ENCODE measurements at places on chromosomes 1 and 21. TPM values are rescaled to one million over a fixed set of nuclear protein-coding genes. Genes with fewer than 3 reads are reported as not detected.

MYBPH gene
- total RNA-seq: not detected

LRRC53 gene
- total RNA-seq: not detected

FMO5 gene
- 1.9 TPM for total RNA-seq

VCAM1 gene
- 8.3 TPM for total RNA-seq

TIE1 gene
- 16.2 TPM for total RNA-seq

SLC6A9 gene
- total RNA-seq: 5.2 TPM

SPRR2G gene
- total RNA-seq: not detected

BMP8B gene
- total RNA-seq: 4.6 TPM

AMY2A gene
- not detected for total RNA-seq

RAD54L gene
- total RNA-seq: not detected

CHIA gene
- not detected for total RNA-seq

- DNase-seq: no peak
Observed at GRCh38 chr1:161085165-161085564, 4.2 kb downstream of the NECTIN4 start.

GRCh38 chr1:42282867-42283583 is 52.0 kb downstream of the FOXJ3 start:
- DNase-seq: no peak

- no peak for DNase-seq
Observed at GRCh38 chr1:156508955-156509234, 8.3 kb upstream of the MEF2D start.

DNA sequence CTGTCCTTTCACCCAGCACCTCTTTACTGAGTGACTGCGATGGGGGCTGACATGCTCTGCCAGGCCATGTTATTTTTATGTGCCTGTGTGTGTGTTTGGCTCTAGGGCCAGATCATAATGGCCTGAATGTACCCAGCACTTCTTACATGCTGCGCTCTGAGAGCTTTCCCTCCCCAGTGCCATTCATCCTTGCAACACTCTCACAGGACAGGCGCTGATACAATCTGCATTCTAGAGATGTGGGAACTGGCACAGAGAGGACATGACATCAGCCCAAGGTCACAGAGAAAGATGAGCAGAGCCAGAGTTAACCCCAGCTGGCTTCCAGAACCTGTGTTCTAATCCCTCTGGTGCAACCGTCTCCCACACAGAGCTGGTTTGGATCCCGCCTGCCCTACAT is 54.5 kb downstream of the ARHGEF10L start:
- DNase-seq: no peak

GRCh38 chr1:186812570-186812969 is 16.2 kb upstream of the PLA2G4A start:
- DNase-seq: no peak

DNA sequence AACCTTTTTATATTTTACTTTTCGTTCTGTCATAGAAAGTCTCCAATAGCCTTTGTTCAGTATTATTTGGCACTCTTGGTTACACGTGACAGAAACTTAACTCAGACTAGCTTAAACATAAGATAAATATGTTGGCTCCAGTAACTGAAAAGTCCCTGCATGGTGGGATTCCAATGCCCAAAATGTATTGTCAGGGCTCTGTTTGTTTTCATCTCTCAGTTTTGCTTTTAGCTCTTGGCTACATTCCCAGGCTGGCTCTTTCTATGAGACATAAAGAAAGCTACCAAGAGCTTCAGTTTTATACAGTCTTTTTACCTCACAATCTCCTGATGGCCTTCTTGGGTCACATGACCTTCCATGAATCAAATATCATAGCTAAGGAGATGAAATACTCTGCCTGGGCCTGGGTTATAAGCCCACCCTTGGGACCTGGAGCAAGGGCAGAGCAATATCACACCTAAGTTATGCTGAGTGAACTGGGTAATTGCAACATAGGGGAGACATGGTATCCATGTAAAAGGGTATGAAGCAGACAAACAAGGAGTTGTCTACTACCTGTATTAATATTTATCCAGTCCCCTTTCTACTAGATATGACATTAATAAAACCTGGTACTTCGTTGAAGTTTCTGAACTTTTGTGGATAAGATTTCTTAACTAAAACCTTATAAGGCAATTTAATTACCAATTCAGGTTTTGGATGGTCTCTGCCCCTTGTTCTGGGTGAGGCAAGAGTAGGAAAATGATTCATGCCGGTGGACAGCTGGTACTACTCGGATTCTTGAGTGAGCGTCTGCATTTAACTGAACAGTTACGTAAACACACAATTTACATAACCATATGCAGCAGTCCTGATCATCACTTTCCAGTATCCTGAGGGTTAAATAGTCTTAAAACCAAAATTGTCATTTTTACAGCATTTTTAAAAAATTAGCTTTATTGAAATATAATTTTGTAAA is 442.3 kb downstream of the GPATCH2 start:
- no peak for DNase-seq

GRCh38 chr1:19938472-19938871 is 15.1 kb upstream of the PLA2G2E start:
- DNase-seq: no peak

GRCh38 chr1:171999756-172000155 is 158.5 kb downstream of the DNM3 start:
- no peak for DNase-seq

DNA sequence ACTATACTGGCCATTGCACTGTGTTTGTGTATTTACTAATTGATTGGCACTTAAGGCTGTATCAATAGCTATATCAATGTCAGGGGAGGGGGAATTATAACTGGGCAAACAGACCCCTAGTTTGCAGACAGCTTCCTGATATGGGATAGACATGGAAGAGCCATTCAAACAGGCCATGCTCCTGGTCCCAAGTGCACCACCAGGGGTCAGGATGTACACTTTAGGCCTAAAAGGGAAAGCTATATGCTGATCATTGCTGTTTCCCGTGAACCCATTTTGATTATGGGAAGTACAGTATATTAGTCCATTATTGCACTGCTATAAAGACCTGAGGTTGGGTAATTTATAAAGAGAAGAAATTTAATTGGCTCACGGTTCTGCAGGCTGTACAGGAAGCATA is 124.9 kb upstream of the BACE2 start:
- DNase-seq: no peak

DNA sequence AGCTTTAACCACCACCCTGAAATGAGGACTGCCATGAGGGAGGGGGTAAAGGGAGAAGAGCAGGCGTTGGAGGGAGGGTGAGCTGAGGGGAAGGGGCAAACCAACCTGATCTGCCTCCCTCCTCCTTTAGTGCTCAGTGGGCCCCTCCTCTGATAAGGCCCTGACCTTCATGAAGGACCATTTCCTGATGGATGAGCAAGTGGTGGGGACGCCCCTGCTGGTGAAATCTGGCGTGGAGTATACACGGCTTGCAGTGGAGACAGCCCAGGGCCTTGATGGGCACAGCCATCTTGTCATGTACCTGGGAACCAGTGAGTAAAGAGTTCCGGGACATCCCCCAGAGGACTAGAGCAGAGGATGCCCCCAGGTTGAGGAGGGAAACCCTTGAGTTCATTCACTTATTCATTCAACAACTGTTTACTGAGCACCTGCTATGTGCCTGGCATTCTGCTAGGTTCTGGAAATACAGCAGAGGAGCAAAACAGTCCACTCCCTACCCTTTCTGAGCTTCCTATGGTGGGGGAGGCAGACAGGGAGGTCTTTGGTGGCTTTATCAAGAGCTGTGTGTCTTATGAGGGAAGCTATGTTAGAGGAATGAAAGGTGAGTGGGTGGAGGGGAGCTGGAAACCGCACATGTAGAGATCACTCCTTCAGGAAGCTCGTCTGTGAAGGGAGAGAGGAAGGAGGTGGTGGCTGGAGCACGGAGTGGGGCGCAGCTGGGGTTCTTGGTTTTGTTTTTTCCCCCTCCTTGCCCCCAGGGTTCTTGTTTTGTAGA is 19.5 kb downstream of the SEMA4A start:
- DNase-seq: no peak

GRCh38 chr1:36367798-36368197 is 17.9 kb downstream of the STK40 start:
- DNase-seq: no peak

GRCh38 chr1:103112546-103112945 is 4.2 kb upstream of the COL11A1 start:
- DNase-seq: no peak

GRCh38 chr1:36238433-36238832 is 14.2 kb downstream of the THRAP3 start:
- no peak for DNase-seq

GRCh38 chr1:246727594-246727993 is 3.4 kb downstream of the SCCPDH start:
- no peak for DNase-seq

DNA sequence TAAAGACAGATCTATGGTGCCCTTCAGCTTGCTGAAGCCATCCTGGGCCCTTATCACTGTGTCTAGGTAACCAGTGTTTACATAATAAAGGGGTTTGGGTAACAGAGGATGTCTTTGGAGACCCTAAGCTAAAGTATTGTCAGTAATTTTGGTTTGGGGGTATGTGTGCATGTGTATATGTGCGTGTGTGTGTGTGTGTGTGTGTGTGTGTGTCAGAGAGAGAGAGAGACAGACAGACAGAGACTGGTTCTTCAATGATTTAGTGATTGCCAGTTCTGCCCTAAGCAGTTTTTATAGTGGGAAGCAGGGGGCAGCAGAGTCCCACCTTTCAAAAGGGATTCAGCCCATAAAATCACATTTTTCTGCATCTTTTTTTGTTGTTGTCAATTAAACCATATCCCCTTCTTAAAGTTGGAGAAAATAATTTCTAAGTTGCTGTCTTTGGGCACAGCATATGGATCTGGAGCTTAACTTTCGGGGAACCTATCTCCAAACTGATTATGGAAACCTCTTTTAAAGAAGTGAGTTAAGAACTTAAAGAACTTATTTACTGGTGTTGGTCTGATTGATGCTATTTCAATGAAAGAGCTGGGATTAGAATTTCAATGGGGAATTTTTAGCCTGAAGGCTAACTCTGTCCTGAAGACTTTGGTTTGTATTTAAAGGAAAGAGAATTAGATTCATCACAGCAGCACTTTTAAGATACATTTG is 51.1 kb downstream of the ZNF326 start:
- no peak for DNase-seq

DNA sequence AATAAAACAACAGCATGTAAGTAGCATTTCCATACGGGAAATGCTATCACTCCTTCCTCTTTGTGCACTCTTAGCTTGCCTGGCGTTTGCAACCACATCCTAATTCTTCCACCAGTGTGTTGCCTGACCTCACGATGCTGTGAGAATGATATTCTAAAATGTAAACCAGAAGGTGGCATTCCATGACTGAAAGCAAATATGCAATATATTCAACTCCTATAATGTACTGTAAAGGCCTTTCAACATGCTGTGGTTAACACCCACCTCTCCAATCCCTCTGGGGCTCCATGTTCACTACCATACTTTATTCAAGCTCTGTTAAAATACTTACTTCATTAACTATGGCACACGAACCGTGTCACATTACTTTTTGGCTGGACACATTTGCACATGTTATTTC is 420.6 kb upstream of the DEPDC1 start:
- DNase-seq: no peak

DNA sequence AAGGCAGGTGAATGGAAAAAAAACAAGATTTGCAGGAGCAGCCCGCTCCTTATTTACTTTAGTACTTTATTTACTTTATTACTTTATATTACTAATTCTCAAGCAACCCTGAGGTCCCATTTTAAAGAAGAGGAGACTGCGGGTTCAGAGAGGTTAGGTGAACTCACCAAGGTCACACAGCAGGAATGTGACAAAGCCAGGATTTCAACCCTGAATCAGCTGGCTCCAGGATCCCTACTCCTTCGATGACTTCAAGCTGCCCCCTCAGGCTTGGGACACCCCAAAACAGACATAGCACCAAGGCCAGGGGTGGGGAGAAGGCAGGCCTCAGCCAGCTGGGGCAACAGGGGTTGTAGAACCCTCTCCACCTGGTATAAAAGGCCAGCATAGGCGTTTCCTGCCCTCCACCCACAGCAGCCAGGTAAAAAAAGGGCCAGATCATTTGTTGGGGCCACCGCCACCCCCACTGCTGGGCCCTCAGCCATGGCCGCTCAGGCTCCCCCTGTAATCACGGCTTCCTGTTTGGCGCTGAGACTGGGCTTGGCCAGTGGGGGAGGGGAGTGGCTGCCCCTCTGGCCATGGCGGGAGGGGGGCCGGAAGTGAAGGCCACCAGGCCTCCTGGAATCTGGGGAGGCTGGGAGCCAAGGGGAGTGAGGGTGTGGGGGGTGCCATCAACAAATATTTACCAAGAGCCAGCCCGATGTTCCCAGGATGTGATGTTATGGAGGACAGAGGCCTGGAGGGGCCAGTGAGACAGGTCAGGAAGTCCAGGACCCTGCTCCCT is 6.6 kb downstream of the SDC3 start:
- DNase-seq: no peak

- no peak for DNase-seq
Observed at GRCh38 chr21:18006691-18007090, 187.5 kb upstream of the C21orf91 start.

DNA sequence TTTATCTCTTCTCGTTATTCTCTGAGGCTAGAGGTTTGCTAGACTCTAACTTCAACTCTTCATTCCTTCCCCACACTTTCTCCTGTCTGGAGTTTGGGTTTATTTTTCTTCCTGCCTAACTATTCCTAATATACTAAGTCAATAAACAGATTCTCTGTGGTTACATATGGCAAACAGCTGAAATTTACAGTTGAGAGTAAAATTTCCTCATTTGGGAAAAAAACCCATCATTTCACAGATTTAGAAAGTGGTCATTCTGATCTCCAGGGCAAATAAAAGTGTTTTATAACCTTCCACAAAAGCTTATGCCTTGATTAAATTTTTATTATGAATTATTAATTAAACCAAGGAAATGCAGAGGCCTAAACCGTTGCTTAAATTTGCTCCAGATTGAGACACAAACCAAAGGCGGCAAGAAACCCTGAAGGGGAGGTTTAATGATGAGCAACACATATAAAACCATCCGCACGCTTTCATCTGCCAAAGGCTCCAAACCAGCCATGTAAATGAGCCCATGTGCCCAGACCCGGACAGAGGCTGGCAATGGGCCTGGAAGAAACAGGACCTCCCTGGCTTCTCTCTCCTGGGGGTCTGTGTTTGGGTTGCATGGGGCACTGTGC is 201.7 kb upstream of the LMO4 start:
- DNase-seq: no peak

DNA sequence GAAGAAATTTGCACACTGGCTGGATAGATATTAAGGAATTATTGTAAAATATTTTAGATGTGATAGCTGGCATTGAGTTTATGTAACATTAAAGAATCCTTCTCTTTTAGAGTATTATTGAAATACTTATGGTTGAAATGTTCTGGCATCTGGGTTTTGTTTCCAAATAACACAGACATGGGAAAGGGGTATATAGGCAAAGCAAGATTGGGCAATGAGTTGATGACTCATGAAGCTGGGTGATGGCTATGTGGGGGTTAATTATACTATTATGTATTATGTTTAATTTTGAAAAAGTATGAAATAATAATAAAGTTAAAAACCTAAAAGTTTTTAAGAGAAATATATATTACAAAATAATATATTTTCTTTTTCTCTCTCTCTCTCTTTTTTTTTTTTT is 12.5 kb upstream of the PTPN14 start:
- DNase-seq: no peak

All from esophagus muscularis mucosa (tissue), 4 donors.